Right lobe of liver (tissue), 6 donors: ENCODE measurements at places on chromosomes 1 and 21.

DNA sequence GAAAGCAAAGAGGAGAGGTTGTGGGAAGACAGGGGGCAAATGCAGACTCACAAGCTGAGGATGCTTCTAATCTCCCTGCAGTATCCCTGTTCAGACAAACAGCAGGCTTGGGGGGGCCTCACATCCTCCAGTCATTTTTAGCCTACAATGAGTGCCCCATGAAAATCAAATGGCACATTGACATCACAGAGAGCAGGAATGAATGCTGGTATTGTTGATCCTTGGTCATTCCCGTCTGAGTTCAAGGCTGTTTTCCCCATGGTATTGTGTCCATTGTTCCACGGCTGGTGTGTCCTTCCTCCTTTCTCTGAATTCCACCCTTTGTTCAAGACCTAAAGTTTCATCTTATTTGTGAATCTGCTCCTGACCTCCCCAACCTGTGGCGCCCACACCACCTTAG is 545.6 kb downstream of the AJAP1 start:
- DNase-seq: no peak

DNA sequence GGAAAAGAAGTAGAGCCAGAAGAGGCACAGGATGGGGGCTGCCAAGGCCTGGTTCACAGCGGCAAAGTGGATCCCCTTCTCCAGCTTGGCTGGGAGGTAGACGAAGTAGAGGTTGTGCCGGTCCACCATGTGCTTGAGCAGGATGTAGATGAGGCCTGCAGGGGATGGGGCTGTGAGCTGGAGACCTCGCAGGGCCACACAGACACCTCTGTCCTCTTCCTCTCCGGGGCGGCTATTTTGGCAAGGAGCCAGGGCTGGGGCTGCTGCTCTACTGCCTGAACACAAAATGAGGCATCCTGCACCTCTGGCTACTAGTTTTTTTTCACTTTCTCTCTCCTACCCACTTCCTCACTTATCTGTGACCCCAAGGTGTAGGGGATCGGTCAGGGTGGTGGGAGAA is 32.3 kb downstream of the TMEM63A start:
- DNase-seq: peak; percentile 75

DNA sequence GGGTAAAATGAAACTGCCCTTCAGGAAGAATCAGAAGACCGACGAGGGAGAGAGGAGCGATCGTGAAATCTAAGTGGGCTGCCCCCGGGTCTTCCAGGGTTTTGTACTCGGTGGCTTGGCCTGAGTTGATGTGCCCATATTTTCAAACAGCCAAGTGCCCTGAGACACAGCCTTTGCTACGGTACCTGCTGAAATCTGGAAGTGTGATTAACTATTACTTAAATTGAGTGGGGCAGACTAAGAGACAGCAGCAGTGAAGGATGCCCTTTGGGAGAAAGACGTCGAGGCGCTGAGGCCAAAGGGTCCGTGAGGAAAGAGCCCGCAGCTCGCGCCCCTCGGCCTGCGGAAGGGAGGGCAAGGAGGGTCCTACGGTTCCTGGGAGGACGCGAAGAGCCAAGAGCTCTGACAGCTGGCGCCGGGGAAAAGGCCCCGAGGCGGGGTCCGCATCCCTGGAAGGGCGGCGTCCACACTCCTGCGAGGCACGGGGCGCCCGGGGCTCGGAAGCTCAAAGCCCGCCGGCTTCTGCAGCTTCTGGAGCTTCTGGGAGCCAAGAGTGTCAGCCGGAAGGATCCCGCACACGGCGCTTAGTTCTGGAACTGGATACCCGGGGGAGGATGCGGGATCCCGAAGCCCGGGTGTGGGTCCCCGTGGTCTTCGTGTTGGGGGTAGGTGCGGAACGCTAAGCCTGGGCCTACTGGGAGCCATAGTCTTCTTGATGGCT is 15.4 kb upstream of the RNU1-4 start:
- peak; percentile 71 for DNase-seq

DNA sequence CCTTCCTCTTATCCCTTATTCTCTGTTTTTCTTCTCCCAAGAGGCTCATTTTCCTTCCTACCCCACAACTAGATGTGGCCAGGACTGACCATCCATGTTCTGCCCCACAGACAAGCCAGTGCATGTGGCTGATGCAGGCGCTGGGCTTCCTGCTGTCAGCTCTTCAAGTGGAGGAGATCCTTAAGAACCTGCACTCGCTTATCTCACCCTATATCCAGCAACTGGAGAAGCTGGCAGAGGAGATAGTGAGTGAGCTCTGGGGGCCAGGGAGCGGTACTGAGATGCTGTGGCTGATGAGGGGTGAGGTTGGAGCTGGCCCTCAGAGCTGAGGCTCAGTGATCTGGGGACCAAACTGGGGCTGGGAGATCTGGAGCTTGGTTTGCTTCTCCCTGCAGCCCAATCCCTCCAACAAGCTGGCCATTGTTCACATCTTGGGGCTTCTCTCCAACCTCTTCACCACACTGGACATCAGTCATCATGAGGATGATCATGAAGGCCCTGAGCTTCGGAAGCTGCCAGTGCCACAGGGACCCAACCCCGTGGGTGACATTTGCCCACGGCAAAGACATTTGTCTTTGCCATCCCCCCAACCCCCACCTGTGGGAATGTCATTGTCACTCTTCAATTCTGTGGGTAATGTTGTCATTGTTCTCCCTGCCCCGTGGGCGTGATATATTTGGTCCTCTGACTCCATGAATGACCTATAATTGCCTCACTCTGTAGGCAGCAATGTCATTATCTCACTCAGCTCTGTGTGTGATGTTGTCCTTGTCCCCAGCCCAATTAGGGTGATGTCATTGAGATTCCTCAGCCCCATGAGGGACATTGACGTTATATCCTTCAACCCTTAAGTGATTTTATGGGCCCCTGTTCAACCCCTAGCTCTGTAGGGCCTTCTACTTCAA is 11.2 kb upstream of the DPH2 start:
- no peak for DNase-seq

DNA sequence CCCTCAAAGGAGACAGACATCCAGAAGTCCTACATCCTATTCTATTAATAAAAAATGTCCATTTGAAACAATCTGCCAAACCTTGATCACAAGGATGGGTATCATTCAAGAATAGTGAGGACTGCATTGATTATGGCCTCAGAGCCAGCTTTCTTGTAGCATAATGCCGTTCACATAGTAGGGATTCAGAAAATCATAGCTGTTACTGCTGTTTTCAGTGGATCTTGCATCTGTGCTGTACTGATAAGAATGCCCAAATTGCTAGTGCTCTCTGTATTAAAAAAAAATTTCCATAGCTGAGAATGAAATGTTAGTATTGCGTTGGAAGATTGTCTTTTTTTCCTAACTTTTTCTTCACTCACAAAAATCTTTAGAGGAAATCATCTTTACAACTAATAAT is 19.1 kb downstream of the BRDT start:
- no peak for DNase-seq
